ENCODE measurements at places on chromosomes 7 and 10.

DNA sequence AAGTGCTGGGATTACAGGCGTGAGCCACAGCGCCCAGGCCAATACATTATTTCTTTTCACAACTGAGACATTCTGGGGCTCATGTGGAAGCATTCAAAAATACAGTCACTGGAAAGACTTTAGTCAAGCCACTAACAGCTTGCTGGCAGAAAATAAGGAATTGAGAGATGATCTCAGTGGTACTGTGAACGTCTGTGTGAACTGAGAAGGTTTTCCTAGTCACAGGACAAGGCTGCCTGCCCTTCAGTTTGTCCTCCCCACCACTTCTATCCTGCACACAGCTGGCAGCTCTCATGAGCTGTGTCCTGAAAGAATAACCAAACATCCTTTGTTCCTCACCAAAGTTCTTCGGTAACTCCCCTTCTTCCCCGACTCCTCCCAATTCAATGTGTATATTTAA lies 31.3 kb upstream of the ITGA8 start:
- DNase-seq, result no peak

DNA sequence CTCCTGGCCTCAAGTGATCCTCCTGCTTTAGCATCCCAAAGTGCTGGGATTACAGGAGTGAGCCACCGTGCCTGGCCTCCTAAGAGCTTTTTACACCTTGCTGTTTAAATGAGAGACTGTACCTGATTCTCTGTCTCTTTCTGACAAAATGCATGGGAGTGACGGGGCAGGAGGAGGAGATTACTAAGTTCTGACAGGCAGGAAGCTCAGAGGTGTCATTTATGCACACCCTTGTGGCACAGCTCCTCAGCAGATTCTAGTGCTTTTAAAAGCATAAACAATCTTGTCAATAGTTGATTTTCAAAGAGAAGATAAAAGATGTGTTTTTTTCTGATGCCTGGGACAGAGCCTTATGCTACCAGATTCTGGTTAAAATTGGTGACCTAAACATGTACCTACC lies 39.7 kb upstream of the STEAP4 start:
- DNase-seq, result no peak

DNA sequence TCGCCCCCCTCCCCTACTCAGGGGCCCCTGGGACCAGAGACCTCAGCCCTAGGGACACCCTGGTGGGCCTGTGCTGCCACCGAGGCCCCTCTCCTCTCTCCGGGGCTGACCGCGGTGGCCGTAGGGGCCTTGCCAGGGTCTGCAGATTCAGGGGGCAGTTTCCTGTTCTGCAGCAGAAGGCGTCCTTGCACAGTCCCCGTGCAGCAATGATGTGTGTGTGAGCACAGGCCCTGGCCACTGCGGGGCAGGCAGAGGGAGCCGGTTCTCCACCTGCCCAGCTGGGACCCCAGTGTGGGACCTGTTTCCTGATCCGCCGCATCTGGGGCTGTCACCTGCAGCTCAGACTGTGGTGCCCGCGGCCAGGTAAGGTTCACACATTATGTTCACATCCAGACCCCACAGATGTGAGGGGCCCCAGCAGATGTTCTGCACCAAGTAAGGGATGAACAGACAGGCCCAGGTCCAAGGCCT lies 60.7 kb upstream of the DNAJB6 start:
- no peak for DNase-seq

DNA sequence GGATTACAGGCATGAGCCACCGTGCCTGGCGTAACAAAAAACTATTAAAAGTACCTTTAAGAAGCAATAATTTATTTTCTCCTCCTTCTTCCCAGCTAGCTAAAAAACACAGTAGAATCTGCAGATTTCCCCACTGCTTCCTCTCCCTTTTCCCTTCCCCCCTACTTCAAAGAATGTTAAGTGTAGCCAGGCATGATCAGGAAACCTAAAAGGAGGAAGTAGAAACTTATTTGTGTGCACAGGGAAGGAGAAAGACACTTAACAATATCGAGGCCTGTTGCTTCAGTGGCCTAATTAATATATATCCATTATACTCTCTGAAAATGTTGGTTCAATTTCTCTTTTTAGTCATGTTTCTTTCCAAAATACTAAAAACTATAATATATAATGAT lies 127.7 kb downstream of the NRBF2 start:
- DNase-seq, result no peak

DNA sequence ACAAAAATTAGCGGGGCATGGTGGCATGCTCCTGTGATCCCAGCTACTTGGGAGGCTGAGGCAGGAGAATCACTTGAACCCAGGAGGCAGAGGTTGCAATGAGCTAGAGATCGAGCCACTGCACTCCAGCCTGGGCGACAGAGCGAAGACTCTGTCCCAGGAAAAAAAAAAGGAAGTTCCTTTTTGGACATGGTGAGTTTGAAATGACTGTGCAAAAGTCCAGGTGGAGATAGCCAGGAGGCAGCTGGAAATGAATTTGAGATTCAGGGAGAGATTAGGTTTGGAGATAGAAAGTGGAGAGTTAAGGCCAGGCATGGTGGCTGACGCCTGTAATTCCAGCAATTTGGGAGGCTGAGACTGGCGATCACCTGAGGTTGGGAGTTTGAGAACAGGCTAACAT lies 139.1 kb downstream of the MARCHF5 start:
- DNase-seq, result no peak

DNA sequence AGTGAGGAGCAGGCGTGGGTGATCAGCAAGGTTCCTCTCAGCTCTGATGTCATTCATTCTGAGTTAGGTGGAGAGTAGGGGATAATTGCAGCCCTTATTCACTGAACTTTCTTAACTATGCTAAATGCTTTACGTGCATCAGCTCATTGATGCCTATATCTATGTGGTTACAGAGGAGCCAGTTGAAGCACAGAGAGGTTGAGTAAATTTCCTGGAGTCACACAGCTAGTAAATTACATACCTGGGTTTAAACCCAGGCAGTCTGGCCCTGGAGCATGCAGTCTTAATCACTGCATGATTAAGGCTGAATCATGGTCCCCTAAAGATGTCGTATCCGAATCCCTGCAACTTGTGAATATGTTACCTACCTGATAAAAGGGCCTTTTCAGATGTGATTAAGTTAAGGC lies 99.6 kb downstream of the GRK5 start:
- no peak for DNase-seq

- peak; percentile 35 for DNase-seq
These were observed 973 bp downstream of the CAMK1D start for GRCh38 chr10:12350167-12350872.

- peak; percentile 79 for DNase-seq
These were observed 574 bp upstream of the CPED1 start for GRCh38 chr7:120987683-120988590.

DNA sequence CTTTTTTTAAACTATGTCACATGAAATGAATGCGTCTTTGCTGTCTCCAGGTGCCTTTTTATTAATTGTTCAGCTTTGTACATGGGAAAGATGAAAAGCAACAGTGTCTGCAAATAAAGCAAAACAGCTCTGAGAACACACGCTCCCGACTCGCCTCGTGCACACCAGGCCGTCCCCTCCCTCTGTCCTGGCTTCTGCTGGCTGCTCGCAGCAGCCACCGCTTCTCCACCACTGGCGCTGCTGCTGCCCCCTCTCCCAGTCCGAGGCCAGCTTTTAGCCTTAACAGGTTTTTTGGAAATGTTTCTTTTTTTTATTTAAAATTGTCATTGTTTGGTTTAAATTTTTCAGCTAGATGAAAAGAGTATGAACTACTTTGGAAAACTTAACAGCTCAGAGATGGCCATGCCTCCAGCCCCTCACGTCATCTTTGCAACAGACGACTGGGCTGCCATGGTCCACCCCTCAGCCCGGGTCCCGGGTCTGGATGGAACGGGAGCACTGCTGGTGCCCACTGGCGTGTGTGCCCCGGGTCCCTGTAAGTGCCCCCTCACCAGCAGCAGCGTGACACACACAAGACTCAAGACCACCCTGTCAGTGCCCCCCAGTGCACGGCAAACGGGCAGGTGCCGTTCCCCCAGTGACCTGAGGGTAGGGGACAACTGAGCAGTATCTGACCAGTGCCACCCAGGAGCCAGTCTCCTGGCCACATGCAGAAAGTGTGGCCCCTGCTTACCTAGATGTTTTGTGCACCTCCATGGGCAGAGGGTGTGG lies 415.6 kb upstream of the FOXK1 start:
- no peak for DNase-seq

DNA sequence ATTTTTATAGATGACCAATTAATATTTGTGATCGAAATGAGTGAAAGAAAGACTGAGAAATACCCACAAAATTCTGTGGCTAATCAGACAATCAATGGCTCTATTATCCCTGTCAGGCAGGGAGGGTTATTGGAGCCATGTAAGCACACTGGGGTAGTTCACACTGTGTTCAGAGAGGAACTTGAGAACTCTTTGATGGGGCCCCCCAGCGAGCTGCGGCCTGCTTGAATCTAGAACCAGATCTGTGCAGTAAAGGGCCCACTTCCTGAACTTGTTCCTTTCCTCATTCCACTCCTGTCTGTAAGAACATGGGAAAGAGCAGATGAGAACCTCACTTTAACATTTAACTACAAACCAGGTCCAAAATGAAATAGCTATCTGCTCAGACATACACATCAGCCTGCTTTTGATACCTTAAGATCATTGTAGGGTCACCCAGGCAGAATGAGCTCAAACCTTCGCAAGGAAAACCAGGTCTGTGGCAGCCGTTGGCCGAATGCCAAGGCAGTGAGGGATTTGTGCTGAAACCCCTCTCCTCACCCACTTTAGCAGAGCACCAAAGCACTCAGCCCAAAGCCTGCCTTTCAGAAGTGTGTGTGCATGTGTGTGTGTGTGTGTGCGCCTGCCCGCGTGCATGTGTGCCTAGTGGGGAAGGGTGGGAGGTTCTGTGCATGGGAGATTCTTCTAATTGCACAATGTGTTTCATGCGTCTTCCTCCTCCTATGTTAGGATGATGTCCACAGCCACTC lies 365.6 kb upstream of the MGMT start:
- DNase-seq, result no peak

GRCh38 chr10:123380491-123381085 lies 226.4 kb downstream of the BUB3 start:
- DNase-seq, result no peak

GRCh38 chr7:20862554-20862953 lies 75.9 kb upstream of the SP8 start:
- no peak for DNase-seq

- no peak for DNase-seq
These were observed 6.7 kb downstream of the TWIST1 start for GRCh38 chr7:19110776-19111175.

DNA sequence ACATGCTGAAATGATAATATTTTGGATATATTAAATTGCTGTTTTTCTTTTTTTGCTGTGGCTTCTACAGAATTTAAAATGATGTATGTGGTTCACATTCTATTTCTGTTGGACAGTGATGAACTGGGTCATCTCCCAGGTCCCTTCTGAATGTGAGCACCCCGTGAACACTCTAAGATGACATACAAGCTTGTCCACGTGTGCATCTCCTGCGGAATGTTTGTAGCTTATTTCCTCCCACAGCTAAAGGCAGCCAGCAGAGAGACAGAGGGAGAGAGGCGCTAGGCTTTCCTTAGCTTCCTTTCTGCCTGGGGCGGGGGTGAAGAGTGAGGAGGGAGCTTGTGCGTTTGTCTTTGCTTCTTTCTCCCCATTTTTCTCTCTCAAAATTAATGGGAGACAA lies 219.1 kb downstream of the EMX2 start:
- DNase-seq, result no peak

DNA sequence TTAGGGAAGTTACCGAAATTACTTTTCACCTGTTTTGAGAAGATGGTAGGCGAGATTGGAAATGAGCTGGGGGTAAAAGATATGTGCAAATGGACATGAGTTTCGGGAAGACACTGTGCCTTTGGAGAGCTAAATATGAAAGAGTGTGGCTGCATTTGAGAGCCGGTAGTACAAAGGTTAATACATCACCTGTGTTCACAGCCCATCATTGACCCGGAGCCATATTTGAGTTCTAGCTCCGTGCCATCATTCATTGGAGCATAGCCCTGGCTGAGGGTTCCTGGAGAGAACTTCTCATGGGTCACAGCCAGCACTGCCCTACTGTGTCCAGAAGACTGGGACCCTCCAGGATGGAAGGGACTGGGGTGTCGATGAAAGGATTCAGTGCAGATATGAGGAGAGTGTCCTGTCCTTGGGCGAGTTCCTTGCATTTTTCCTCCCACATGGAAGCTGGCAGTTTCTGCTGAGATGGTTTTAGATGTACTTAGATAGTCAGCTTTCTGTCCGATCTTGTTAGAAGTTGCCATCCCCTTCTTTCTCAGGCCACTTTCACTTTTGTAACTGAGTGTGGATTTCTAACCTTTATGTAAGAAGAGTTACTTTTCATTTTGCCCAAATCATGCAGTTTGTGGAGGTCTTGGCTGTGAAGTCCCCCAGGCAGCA lies 138.8 kb downstream of the JCAD start:
- DNase-seq, result no peak

GRCh38 chr10:130481936-130482335 lies 345.7 kb downstream of the GLRX3 start:
- DNase-seq, result no peak

- DNase-seq, result no peak
These were observed 98.1 kb downstream of the LRRC4 start for GRCh38 chr7:127933146-127933545.

Measured in KG1 (cell line).